Activated T-helper 17 cell treated with anti-CD3 and anti-CD28 coated beads, Interleukin-2, amount 50 U/mL, for 72 hours (primary cell): ENCODE measurements at places on chromosomes 16 and 17. TPM values are rescaled to one million over a fixed set of nuclear protein-coding genes. Genes with fewer than 3 reads are reported as not detected.

- ATAC-seq: no peak
Observed at GRCh38 chr17:4706121-4706520, 2.2 kb upstream of the PELP1 start.

GRCh38 chr16:21565507-21565860 is 33.9 kb upstream of the METTL9 start:
- ATAC-seq: no peak

DNA sequence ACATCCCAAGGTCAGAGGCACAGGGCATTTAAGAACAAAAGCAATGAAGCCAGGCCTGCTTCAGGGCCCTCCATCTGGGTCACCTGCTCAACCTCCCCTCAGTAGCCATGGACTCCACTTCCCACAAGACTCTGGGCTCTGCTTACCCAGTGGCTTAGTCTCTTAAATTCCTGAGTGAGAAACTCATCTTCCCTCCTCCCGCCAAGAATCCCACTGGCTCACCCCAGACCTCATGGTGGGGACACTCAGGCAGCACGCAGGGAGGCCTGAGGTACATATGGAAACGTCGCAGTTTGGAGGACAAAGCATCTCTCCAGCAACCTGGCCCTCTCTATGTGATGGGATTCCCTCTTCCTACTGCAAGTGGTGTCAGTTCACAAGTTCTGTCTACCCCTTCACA is 326.7 kb upstream of the CDH5 start:
- ATAC-seq: no peak

GRCh38 chr17:34201225-34201624 is 53.9 kb upstream of the CCL2 start:
- ATAC-seq: peak; percentile 54

- ATAC-seq: no peak
Observed at GRCh38 chr17:81931557-81932332, 4.2 kb upstream of the MAFG start.

DCTN5 gene
- total RNA-seq: 60.6 TPM

CDK5R1 gene
- total RNA-seq: 13.0 TPM
